ENCODE measurements at places on chromosomes 6 and 20. TPM values are rescaled to one million over a fixed set of nuclear protein-coding genes. Genes with fewer than 3 reads are reported as not detected.
A peak's percentile ranks its signal among the peaks of the same experiment; 100 is the strongest.

GRCh38 chr6:17957498-17957897 lies 29.9 kb downstream of the KIF13A start:
- DNase-seq = peak; percentile 28

GRCh38 chr20:48541581-48542071 lies 286.2 kb downstream of the PREX1 start:
- DNase-seq = no peak

DNA sequence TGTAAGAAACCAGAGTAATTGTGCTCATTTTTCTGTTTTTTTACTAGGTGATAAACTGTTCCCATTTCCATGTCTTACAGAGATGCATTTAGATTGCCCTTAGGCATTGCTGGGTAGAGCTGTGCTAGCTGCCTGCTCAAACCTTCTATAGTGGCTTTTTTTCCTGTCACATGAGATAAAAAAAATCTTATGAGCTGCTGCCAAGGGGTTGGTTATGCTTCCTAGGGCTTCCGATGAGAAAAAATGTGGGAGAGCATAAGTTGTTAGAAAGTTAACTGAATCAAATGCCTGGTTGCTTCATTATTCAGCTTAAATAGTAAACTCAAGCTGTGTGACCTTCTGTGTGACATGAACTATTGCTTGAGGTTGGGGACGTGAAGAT lies 50.0 kb upstream of the NOX3 start:
- no peak for DNase-seq

DNA sequence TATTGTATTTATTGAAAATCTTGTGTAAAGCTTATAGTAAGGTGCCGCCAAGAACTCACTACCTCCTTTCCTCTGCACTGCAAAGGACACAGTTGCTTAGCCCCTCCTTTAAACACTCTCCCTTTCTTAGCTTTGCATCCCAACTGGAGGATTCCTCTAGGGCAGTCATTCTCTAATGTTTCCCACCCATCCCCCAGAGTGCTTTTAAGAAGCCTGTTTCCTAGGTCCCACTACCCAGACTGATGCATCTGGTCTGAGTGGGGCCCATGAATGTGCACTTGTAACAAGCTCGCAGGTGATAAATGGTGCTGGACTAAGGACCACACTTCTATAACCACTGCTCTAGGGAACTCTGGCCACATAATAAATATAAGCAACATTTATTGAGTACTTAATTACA lies 55.2 kb downstream of the B4GALT5 start:
- no peak for DNase-seq

DNA sequence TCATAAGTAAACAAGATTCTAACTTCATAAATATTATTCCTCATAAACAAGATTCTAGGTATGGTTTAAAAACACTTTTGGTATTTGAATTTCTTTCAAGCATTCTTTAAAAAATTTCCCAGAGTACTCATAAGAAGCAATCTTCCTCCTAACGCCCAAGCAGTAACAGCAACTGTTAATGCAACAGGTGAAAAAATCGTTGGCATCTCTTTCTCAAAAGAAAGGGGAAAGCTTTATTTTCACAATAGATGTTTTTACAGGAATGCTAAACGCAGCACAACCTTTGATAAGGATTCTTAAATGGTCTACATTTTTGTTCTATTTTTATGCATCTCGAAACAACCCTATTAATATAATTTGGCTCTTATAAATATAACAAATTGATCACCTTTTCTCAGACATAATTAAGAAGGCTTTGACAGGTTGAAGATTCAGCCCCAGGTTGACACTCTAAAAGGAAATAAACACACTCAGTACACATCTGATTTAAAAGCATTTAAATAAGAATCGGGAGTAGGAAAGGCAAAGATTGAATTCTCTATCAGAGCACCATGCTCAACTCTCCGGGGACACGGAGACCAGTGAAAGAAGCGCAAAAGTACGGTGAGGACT lies 634 bp downstream of the AHI1 start:
- no peak for DNase-seq

The EEF1A2 gene
- total RNA-seq = 13.0 TPM

The OR2H2 gene
- total RNA-seq = not detected

The PSORS1C1 gene
- 0.53 TPM for total RNA-seq

The PLTP gene
- 6.6 TPM for total RNA-seq

The RTEL1 gene
- 11.0 TPM for total RNA-seq

GRCh38 chr20:24449026-24449720 lies 20.3 kb upstream of the SYNDIG1 start:
- DNase-seq = no peak

DNA sequence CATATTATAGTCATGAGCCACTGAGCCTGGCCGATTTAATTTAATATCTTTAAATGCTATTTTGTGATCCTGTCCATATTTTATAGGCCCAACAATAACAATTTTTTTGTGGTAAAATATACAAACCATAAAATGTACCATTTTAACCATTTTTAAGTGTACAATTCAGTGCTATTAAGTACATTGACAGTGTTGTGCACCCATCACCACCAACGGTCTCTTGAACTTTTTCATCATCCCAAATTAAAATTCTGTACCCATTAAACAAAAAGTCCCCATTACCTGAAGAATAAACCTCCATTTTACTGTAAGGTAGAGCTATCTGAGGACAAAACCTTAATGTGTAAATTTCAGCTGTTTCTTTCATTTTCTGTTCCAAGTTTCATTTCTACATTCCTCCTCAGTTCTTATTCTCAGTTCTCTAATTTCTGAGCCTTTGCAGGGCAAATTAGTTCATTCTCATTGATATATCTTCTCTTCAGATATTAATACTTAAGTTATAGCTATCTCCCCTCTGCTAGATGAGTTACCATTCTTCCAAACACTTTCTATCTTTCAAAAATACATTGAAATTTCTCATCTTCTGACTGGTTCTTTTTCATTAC lies 10.3 kb downstream of the MTO1 start:
- no peak for DNase-seq

The MCHR2 gene
- not detected for total RNA-seq

All from SJSA1 (cell line).